Neural cell (in vitro differentiated cells): ENCODE measurements at places on chromosomes 5 and 9. TPM values are rescaled to one million over a fixed set of nuclear protein-coding genes. Genes with fewer than 3 reads are reported as not detected.

ABL1 gene
- 18.5 and 24.0 TPM in 2 replicates for polyA plus RNA-seq

GFI1B gene
- not detected in 2 replicates for polyA plus RNA-seq

TEX48 gene
- polyA plus RNA-seq = not detected in 2 replicates

RNF183 gene
- not detected in 2 replicates for polyA plus RNA-seq

MARVELD2 gene
- polyA plus RNA-seq = 0.56 TPM in 1 of 2 replicates, not detected in the other

GHR gene
- 0.31 and 0.86 TPM in 2 replicates for polyA plus RNA-seq

ANKDD1B gene
- 0.37 TPM in 1 of 2 replicates, not detected in the other for polyA plus RNA-seq

GLDC gene
- 11.4 and 13.9 TPM in 2 replicates for polyA plus RNA-seq

ADRA1B gene
- 1.1 and 1.4 TPM in 2 replicates for polyA plus RNA-seq

CCL19 gene
- not detected in 2 replicates for polyA plus RNA-seq

FOXE1 gene
- polyA plus RNA-seq = 0.14 TPM in 1 of 2 replicates, not detected in the other

LRRC19 gene
- polyA plus RNA-seq = not detected in 2 replicates

TRIM32 gene
- polyA plus RNA-seq = 6.9 and 9.1 TPM in 2 replicates

GRK6 gene
- polyA plus RNA-seq = 22.6 and 26.5 TPM in 2 replicates

CDHR2 gene
- 0.38 and 1.0 TPM in 2 replicates for polyA plus RNA-seq

FSTL4 gene
- polyA plus RNA-seq = 0.57 and 1.6 TPM in 2 replicates

IL13 gene
- polyA plus RNA-seq = 0.25 TPM in 1 of 2 replicates, not detected in the other

TPPP gene
- polyA plus RNA-seq = 9.9 and 14.3 TPM in 2 replicates

LHX3 gene
- polyA plus RNA-seq = not detected in 2 replicates

ACSL6 gene
- polyA plus RNA-seq = 30.5 and 39.0 TPM in 2 replicates

CCL28 gene
- polyA plus RNA-seq = not detected in 2 replicates

DCP2 gene
- polyA plus RNA-seq = 26.2 and 30.0 TPM in 2 replicates

ADCY2 gene
- 1.9 and 10.7 TPM in 2 replicates for polyA plus RNA-seq

CFAP77 gene
- polyA plus RNA-seq = not detected in 2 replicates

VCAN gene
- polyA plus RNA-seq = 1,185 and 1,274 TPM in 2 replicates

ARRDC3 gene
- polyA plus RNA-seq = 279 and 297 TPM in 2 replicates

ZNF367 gene
- polyA plus RNA-seq = 1.7 and 2.0 TPM in 2 replicates

ANKRD18B gene
- polyA plus RNA-seq = 2.2 TPM in 1 of 2 replicates, not detected in the other

UGT3A1 gene
- polyA plus RNA-seq = not detected in 2 replicates

OR1Q1 gene
- not detected in 2 replicates for polyA plus RNA-seq

ABCA1 gene
- 5.1 and 5.2 TPM in 2 replicates for polyA plus RNA-seq

F12 gene
- 1.4 and 7.8 TPM in 2 replicates for polyA plus RNA-seq

C9 gene
- not detected in 2 replicates for polyA plus RNA-seq

RAB3C gene
- polyA plus RNA-seq = 94.3 and 104 TPM in 2 replicates

PTGR1 gene
- 3.1 and 6.6 TPM in 2 replicates for polyA plus RNA-seq

HEMGN gene
- not detected in 2 replicates for polyA plus RNA-seq

DCTN4 gene
- polyA plus RNA-seq = 117 and 135 TPM in 2 replicates

GARIN3 gene
- not detected in 2 replicates for polyA plus RNA-seq

RELL2 gene
- 44.9 and 49.4 TPM in 2 replicates for polyA plus RNA-seq

CBY3 gene
- 0.90 TPM in 1 of 2 replicates, not detected in the other for polyA plus RNA-seq

DBH gene
- polyA plus RNA-seq = not detected in 2 replicates

ARPC5L gene
- polyA plus RNA-seq = 35.4 and 46.5 TPM in 2 replicates

CNTNAP3 gene
- polyA plus RNA-seq = 5.4 and 7.6 TPM in 2 replicates

SLC6A7 gene
- polyA plus RNA-seq = 1.5 and 4.6 TPM in 2 replicates

FCN2 gene
- polyA plus RNA-seq = not detected in 2 replicates

PCDHGA3 gene
- polyA plus RNA-seq = 0.10 and 0.26 TPM in 2 replicates

TMEM8B gene
- 12.7 and 12.9 TPM in 2 replicates for polyA plus RNA-seq

NEURL1B gene
- 12.7 and 15.7 TPM in 2 replicates for polyA plus RNA-seq

MCC gene
- polyA plus RNA-seq = 2.2 and 4.6 TPM in 2 replicates

IL9 gene
- polyA plus RNA-seq = not detected in 2 replicates
